Body of pancreas (tissue), 4 donors: ENCODE measurements at places on chromosomes 6 and 20. TPM values are rescaled to one million over a fixed set of nuclear protein-coding genes. Genes with fewer than 3 reads are reported as not detected.

DNA sequence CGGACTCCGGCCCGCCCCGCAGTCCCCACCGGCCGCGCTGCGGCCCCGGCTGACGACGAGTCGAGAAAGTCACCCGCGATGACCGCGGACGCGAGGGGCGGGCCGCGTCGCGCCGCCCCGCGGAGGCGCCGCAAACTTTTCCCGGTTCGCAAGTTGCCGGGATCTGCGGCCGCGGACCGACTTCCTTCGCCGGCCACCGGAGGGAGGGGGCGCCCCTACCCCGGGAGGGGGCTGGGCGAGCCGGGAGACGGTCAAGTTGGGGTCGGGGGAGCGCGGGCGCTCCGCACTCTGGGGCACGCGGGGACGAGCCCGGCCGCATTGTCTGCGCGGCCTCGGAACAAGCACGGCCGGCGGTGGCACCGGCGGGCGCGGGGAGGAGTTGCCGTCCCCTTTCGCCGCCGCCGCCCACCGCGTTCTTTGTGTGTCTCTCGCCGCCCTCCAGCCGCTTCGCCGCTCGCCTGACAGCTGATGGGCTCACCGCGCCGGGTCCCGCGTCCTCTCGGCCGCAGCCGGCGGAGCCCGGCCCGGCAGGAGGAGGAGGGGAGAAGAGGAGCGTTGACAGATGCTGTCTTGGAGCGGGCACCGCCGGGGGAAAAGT is 131.6 kb downstream of the OGFRL1 start:
- H3K27me3 ChIP-seq: no peaks in the 10 kb centered on the region
- peaks cover 8% of the 10 kb centered on the region for H3K36me3 ChIP-seq
- H3K4me1 ChIP-seq: peaks cover 14% of the 10 kb centered on the region
- peak overlapping the region; percentile 89 for H3K4me3 ChIP-seq

GRCh38 chr6:83952830-83953229 is 80.7 kb upstream of the MRAP2 start:
- no peaks in the 10 kb centered on the region for H3K27me3 ChIP-seq
- H3K4me3 ChIP-seq: no peak overlapping the region
- no peaks in the 10 kb centered on the region for H3K4me1 ChIP-seq
- no peak overlapping the region for H3K27ac ChIP-seq
- no peaks in the 10 kb centered on the region for H3K36me3 ChIP-seq
- DNase-seq: no peak

DNA sequence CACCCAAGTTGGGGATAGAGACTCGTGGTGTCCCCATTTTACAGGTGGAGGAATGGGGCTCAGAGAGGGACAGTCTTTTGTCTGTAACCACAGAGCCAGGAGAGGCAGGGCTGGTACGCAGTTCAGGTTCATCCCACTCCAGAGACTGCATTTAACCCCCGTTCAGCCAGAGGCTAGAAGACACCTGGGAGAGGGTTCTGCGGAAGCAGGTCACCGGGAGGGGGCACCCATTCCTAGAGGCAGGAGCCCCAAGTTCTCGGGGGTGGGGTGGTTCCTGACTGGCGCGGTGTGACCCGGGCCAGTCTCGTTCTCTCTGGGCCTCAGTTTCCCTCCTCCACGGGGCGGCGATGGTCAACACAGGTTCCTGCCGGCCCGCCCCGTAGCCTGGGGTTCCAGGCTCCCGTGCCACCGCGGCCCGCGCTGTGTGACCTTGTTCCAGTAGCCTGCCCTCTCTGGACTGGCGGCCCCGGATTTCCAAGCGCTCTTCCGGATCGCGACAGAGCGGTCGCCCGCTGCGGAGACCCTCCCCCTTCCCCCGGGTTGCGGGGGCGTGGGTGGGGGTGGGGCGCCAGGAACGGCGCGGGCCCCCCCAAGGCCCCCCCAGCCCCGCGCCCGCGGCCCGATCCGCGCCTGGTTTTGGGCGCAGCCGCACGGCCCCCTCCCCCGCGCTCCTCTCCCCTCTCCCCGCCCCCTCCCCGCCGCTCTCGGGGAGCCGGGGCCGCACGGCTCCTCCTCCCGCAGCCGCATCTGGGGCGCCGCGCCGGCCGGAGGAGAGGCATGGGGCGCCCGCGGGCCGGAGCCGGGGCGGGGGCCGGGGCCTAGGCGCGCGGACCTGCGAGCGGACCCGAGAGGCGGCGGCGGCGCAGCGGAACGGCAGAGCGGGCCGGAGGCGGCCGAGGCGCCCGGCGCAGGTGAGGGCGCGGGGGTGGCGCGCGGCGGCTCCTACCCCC is at the start of gene DLGAP4:
Gene DLGAP4, plus strand, starts transcription at position 738 of the 950 bp plus-strand sequence. CDS start 125,379 bp downstream, outside the sequence.
- DNase-seq: peak; percentile 24
- no peaks in the 10 kb centered on the region for H3K36me3 ChIP-seq
- no peak within 1 kb of the TSS for H3K4me3 ChIP-seq
- peaks cover 13% of the 10 kb centered on the region for H3K27me3 ChIP-seq
- H3K4me1 ChIP-seq: peaks cover 15% of the 10 kb centered on the region

- no peak overlapping the region for H3K27ac ChIP-seq
- no peaks in the 10 kb centered on the region for H3K27me3 ChIP-seq
- peaks cover 1% of the 10 kb centered on the region for H3K4me1 ChIP-seq
- DNase-seq: no peak
- H3K36me3 ChIP-seq: no peaks in the 10 kb centered on the region
These were observed 1.1 kb upstream of the FGD2 start for GRCh38 chr6:37004044-37004980.

DNA sequence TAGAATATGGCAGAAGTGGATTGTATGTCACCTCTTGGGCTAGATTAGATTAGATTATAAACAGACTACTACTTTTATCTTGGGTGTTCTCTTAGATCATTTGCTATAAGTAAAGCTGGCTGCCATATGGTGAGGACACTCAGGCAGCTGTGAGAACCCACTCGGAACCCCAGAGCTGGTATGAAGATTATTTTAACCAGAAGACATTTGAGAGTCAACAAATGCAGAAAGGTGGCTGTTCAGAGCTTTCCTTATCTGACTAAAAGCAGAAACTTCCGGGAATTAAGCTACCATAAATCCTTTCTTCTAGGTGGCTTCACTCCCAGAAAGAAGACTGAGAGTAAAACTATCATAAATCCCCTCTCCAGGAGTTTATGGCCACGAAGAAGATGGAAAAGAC is 91.9 kb downstream of the RNGTT start:
- no peaks in the 10 kb centered on the region for H3K27me3 ChIP-seq
- H3K36me3 ChIP-seq: no peaks in the 10 kb centered on the region
- no peaks in the 10 kb centered on the region for H3K4me1 ChIP-seq
- DNase-seq: no peak
- H3K4me3 ChIP-seq: no peak overlapping the region

DNA sequence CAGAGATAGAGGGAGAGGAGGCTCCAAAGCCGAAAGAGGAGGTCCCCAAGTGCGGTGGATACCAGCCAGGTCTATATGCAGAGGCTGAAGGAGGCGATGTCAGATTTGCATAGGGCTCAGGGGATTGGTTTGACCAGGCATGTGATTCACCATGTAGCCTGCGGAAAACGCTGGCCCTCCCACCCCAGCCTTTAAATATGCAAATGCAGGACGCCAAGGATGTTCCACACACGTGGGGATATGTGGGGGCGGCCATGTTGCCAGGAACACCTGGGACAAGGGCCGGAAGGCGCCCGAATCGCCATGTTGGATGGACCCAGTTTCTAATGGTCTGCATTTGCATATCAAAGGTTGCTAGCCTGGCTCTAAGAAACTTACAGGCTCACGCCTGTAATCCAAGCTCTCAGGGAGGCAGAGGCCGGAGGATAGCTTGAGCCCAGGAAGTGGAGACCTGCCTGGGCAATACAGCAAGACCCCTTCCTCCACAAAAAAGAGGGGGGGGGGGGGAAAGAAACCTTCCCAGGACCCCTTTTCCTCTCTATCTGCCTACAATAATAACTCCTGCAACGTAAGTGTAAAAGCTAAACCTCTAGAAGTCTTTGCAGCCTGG is 110.5 kb downstream of the TULP4 start:
- H3K27ac ChIP-seq: no peak overlapping the region
- no peaks in the 10 kb centered on the region for H3K27me3 ChIP-seq
- H3K4me3 ChIP-seq: no peak overlapping the region
- DNase-seq: no peak

DNA sequence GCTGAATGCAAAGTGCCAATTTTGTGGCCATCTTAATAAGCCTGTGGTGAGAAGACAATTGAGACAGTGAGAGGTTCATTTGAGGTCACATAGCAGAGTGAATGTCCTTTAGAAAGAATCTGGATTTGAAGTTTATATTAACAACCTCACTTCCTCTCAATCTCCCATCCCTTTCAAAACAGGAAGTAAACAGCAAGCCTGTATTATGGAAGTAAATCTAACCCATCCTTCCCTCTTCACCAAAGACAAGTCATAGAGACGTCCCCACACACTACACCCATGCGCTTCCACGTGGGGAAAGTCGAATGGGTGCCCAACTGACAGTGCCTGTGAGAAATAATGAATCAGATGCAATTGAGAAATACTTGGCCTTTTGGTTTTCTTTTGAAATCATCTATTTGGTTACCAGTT is 28.8 kb upstream of the CCND3 start:
- no peak for DNase-seq
- H3K4me3 ChIP-seq: no peak overlapping the region
- no peaks in the 10 kb centered on the region for H3K27me3 ChIP-seq
- no peaks in the 10 kb centered on the region for H3K4me1 ChIP-seq
- H3K27ac ChIP-seq: no peak overlapping the region
- no peaks in the 10 kb centered on the region for H3K36me3 ChIP-seq

- no peaks in the 10 kb centered on the region for H3K27me3 ChIP-seq
- no peak overlapping the region for H3K27ac ChIP-seq
- peaks cover 22% of the 10 kb centered on the region for H3K4me1 ChIP-seq
- peak; percentile 85 for DNase-seq
- no peaks in the 10 kb centered on the region for H3K36me3 ChIP-seq
- no peak overlapping the region for H3K4me3 ChIP-seq
These were observed 2.1 kb upstream of the PERP start for GRCh38 chr6:138109042-138109997.

GRCh38 chr6:26309731-26310142 is 55.3 kb upstream of the BTN3A2 start:
- no peak for DNase-seq
- H3K36me3 ChIP-seq: no peaks in the 10 kb centered on the region
- no peaks in the 10 kb centered on the region for H3K27me3 ChIP-seq
- no peak overlapping the region for H3K27ac ChIP-seq

- no peaks in the 10 kb centered on the region for H3K36me3 ChIP-seq
- no peak overlapping the region for H3K4me3 ChIP-seq
- no peaks in the 10 kb centered on the region for H3K4me1 ChIP-seq
- no peak for DNase-seq
- no peaks in the 10 kb centered on the region for H3K27me3 ChIP-seq
These were observed 18.7 kb upstream of the RNF144B start for GRCh38 chr6:18368277-18369105.

GRCh38 chr6:11042025-11042749 is 1.9 kb downstream of the ELOVL2 start:
- H3K36me3 ChIP-seq: no peaks in the 10 kb centered on the region
- no peak overlapping the region for H3K4me3 ChIP-seq
- H3K27me3 ChIP-seq: no peaks in the 10 kb centered on the region
- H3K4me1 ChIP-seq: peaks cover 13% of the 10 kb centered on the region
- H3K27ac ChIP-seq: no peak overlapping the region
- DNase-seq: no peak

DNA sequence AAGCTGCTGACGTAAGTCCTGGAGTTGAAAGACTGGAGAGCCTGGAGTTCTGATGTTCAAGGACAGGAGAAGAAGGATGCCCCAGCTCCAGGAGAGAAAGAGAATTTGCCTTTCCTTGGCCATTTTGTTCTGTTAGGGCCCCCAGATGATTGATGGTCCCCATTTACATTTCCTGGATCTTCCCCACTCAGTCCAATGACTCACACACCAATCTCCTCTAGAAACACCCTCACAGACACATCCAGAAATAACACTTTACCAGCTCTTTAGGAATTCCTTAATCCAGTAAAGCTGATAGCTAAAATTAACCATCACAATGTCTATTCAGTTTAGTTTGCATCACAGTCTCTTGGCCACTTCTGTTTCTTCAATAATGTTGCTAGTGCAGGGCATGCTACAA is 260.2 kb upstream of the IRAK1BP1 start:
- DNase-seq: no peak
- no peak overlapping the region for H3K4me3 ChIP-seq
- no peaks in the 10 kb centered on the region for H3K27me3 ChIP-seq
- peaks cover 9% of the 10 kb centered on the region for H3K4me1 ChIP-seq
- no peaks in the 10 kb centered on the region for H3K36me3 ChIP-seq

DNA sequence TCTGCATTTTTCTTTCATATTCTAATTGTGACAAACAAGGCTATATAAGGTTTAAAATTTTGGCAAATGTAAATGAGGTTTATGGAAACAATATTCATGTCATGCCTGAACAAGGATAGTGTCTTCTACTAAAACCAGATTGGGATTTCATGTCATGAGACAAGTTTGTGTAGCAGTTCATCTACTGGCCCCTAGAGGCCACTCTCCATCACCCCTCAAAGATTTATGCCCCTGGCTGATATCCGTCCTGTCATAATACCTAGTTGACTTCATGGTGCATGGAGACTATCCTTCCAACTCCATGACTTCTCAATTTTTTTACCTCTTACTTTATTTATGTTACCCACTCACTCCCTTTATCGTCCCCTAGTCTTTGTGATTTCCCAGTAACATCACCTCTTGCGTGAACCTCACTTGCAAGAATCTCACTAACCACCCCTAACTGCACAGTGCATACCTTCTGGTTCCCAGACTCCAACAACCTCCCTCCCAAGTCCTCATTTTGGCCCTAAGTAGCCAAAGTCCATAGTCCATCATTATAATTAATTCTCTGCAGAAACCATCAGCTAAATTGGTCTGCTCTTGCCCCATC is 179.8 kb downstream of the TASP1 start:
- DNase-seq: peak; percentile 20
- H3K4me3 ChIP-seq: no peak overlapping the region
- no peaks in the 10 kb centered on the region for H3K27me3 ChIP-seq
- H3K27ac ChIP-seq: no peak overlapping the region
- no peaks in the 10 kb centered on the region for H3K36me3 ChIP-seq
- no peaks in the 10 kb centered on the region for H3K4me1 ChIP-seq

DNA sequence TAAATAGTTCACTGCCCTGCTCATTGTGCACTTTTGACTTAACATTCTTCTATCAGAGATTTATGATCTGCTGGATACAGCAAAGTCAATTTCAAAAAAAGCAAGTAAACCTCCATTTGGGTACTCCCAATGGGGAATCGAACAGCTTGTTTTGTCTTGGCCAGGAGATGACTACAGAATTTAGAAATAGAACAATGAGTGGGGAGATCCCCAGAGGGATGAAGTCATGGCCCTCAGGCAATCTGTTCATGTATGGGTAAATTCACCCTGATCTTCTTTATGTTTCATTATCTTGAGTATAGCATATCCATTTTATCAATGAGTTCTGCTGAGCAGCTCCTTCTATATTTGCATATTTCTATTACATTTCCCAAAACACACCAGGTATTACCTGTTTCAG is 1681.9 kb downstream of the HACE1 start:
- no peaks in the 10 kb centered on the region for H3K36me3 ChIP-seq
- no peaks in the 10 kb centered on the region for H3K27me3 ChIP-seq
- no peak overlapping the region for H3K27ac ChIP-seq
- no peak overlapping the region for H3K4me3 ChIP-seq

DNA sequence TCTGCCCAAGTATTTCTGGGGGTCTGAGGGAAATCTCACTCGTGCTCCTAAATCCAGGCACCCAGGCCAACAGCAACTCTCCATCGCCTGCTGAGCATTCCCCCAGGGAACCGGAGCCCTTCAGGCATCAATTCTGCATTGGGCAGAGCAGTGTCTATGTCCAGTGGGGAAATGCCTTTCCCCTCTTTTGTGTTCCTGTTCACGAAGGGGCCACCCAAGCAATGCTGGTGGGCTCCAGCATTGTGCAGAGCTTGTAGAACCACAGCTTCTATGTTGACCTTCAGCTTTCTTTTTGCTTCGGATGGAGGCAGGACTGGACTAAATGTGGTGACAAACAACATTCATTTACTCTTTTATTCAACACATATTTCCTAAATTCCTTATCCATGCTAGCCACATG is 27.2 kb upstream of the DDR1 start:
- no peak overlapping the region for H3K27ac ChIP-seq
- H3K4me3 ChIP-seq: no peak overlapping the region
- H3K4me1 ChIP-seq: no peaks in the 10 kb centered on the region
- H3K36me3 ChIP-seq: no peaks in the 10 kb centered on the region
- no peak for DNase-seq

Gene RNF114
- total RNA-seq: 82.0 TPM

Gene FAM83D
- total RNA-seq: not detected
